ENCODE measurements at places on chromosomes 7 and 10. TPM values are rescaled to one million over a fixed set of nuclear protein-coding genes. Genes with fewer than 3 reads are reported as not detected.

DNA sequence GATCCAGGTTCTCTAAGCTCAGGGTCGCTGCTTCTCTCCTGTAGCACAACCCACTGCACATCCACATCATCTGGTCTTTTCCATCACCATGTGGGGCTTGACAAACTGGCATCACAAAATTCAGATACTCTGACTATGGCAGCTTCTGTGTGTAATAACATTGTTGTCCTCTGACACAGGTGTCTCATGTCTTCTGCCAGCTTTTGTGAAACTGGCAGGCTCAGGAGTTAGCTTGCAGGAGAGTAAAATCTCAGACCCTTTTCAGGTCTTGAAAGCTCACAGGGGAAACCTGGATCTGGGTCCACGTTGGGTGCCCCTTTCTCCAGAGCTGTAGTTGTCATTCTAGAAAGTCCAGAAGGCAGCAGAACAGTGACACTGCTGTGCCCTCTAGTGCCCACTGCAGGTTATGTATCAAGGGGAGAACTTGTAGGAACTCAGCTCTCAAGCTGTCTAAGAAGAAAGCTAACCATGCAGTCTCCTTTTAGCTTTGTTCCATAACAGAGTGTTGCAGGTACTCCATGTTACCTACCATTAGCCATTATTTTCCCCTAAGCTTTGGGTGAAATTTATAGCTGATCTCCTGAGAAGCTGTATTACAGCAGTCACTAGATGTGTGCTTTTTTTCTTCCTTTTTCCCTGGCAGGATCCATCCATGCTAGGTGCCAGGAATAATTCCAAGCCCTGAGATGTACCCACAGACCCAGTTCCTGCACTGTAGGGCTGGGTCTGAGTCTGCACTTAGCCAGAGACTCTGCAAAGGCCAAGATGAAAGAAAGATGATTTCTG lies 102.7 kb downstream of the ZNF248 start:
- no peak for DNase-seq

DNA sequence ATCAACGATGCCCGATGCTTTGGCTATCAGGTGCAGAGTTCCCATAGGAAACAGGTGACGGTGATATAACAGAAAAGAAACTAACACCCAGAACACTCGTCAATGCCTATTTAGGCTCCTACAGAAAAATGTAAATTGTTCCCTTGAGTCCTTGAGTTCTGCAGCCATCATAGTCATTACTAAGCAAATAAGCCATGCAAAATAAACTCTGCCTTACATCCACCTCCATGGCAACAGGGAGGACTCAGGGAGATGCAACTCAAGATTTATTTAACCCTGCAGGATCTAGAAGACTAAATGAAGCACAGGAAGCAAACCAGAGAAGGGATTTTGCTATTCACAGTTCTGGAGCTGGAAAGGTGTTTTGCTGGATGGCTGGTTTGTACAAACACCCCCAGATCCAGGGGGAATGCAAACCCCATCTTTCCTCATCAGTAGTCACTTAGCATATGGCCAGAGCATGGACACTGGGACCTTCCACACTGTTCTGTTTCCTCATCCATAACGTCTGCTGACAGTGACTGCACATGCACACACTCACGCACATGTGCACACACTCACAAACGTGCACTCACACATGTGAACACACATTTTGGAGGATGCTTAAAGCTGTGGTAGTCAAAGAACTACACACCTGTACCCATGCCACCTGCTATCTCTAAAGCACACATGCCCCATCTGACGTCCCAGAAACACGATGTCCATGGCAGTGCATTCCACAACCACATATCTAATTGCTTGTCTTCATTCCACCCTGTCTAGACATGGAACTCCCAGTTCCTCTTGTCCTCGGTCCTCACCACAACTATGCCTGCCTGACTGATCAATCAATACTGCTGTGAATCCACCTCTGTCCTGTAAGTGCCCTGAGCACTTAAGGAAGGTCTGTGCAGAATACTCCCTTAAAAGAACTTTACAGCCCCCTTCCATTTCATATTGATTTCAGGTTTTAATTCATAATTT lies 178.2 kb downstream of the COBL start:
- no peak for DNase-seq

ALOX5 gene
- not detected for polyA plus RNA-seq

ACSL5 gene
- polyA plus RNA-seq = 0.86 TPM

DNA sequence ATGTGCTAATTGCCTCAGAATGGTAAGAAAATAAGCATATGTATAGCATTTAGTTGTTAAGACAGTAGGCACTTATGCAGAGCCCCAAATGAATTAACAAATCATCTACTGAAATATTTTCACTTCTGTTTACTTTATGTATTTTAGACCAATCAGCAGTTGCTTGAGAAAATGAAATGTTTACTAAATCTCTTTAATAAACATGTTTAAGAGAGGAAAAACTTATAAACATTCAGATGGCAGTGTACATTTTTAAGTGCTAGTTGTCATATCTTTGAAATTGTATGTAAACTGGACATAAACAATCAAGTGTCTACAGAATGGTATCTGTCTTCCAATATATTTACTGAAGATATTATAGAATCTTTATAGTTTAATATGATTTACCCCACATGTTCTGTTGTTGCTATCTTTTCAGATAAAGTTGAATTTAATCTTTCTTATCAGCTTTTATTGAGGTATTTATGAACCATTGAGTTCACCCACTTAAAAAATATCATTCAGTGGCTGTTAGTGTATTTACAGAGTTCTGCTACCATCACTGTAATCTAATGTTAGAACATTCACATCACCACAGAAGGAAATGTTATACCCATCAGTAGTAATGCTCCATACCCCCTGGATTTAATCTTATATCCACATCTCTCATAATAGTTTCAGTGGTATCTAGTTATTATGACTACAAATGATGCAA lies 264.3 kb downstream of the ADK start:
- no peak for DNase-seq

DNA sequence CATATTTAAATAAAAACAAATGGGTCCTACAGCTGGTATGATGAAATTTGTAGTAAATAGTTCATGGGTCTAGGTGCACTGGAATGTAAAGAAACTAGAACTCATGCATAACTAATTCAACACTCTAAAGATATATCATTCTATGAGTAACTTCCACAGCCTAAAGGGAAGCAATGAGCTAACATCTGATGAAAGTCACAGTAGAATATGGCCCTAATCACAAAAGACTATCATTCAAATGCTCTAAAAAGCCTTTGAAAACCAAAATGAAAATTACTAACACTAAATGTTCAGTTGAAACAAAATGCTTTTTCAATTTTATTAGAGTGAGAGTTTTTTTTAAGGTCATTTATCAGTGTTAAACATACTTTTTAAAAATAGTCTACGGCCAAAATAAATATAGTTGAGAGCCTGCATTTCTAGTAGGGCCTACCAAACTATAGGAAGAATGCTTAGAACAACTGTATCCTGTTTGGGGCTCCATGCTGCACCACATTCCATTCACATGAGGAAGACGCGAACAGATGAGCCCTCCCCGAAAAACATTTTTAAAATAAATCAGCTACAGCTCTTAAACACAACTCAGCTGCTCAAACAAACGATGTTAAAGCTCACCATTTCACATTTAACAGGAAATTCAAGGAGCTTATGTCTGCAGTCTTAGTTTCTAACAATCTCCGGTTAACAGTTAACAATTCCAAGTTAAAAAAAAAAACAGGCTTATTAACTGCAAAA lies 134.5 kb downstream of the NRBF2 start:
- DNase-seq = peak; percentile 94

SPDYE6 gene
- polyA plus RNA-seq = not detected

LHPP gene
- polyA plus RNA-seq = 8.3 TPM

DNA sequence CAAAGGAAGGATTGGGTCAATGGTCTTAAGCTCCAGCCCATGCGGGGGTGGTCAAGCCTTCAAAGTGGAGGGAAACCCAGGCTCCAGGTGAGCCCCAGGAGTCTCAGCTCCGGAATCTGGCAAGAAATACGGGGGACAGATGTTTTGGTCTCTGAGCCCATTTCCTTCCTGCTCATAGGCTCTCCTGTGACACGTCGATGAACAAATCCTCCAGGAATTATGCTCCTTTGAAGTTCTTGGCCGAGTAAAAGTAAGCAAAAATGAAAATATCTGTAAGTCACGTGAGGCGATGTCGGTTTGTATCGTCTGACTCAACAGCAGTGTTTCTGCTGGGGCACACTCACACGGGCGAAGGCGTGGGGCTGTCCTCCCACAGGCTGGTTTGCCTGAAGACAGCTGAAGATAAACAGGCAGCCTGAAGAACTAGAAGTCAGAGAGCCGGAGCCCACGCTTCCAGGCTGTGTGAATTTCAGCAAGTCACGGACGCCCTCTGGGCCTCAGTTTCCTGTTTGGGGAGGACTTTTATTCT lies 52.6 kb upstream of the SMNDC1 start:
- peak; percentile 99 for DNase-seq

UBN2 gene
- 1.2 TPM for polyA plus RNA-seq

TCF7L2 gene
- polyA plus RNA-seq = 16.6 TPM

DNA sequence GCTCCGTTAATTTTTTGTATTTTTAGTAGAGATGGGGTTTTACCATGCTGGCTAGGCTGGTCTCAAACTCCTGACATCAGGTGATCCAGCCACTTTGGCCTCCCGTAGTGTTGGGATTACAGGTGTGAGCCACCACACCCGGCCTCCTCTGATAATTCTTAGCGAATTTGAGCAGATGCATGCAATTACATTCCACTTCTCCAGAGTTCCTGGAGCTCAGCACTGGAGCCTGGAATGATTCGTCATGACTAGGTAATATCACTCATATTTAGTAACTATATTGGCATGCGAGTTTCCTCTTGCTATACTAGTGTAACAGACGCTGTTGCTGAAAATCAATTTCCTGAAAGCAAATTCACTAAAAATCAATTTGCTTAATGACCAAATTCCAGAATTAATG lies 86.8 kb downstream of the MKX start:
- DNase-seq = peak; percentile 67

PRPS1L1 gene
- polyA plus RNA-seq = not detected

GRCh38 chr10:131726967-131727366 lies 173.8 kb upstream of the PPP2R2D start:
- DNase-seq = no peak

GRCh38 chr10:20990604-20991003 lies 93.5 kb upstream of the NEBL start:
- DNase-seq = no peak

DNA sequence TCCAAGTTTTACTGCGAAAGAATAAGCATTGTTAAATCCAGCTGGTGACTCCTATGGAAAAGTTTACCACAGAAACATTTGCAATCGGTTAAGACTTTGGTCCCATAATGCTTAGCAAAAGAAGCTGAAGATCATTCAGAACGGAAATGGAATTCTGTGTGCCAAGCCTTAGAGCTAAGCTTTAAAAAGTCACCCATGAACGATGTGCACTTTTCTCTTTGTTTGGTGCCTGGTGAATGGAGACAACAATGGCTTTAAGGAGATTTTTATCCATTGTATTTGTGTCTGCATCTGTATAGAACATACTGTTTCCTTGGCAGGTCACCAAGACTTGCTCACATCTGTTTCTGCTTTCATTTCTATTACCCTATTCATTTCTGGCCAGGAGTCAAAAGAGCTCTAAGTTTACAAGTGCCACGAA lies 26.3 kb upstream of the COL1A2 start:
- peak; percentile 90 for DNase-seq

BEND7 gene
- polyA plus RNA-seq = 2.5 TPM

CFAP70 gene
- polyA plus RNA-seq = 0.13 TPM

GRCh38 chr7:41624818-41625217 lies 78.1 kb downstream of the INHBA start:
- DNase-seq = peak; percentile 69

Measured in IMR-90 (cell line).